ENCODE measurements at places on chromosomes 6 and 20.

DNA sequence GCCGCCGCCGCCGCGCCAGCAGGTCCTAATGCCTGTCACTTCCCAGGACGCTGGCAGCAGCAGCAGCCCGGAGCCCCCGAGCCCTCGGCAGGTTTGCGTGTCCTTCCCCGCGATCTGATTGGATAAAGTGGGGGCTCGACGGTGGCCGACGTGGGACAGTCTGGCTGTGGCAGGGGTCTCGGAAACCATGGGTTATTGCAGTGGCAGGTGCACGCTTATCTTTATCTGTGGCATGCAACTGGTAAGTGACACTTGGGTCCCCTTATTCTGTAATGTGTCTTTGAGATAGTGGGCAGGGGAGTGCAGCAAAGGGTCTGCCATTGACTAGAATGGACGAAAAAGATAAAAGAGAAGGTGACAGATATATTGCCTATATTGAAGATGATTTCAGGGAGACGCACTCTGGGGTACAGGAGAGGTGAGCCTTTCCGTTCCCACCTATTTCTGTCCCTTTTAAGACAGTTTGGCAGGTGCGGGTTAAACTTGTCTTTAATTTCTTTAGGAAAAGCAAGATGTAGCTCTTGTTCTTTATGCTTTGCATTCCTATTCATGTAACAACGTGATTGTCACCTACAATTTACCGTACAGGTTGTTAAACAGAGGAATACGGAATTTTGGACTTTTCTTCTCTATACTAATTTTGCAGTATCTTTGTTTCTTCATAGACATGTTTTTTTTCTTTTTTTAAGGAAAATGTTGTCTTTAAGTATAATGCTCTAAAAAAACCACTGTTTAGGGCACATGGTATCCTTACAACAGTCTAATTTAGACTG lies 535 bp downstream of the NKAIN2 start:
- DNase-seq: no peak

DNA sequence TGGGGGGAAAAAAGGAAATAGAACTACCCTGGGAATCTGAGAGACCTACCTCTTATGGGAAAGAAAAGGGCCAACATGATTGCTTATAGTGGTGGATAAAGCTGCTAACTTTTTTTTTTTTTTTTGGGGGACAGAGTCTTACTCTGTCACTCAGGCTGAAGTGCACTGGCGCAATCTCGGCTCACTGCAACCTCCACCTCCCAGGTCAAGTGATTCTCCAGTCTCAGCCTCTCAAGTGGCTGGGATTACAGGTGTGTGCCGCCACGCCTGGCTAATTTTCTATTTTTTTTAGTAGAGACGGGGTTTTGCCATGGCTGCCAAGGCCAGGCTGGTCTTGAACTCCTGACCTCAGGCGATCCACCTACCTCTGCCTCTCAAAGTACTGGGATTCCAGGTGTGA lies 39.5 kb upstream of the TBC1D22B start:
- DNase-seq: no peak

GRCh38 chr6:119166024-119166784 lies 87.7 kb upstream of the FAM184A start:
- no peak for DNase-seq

GRCh38 chr6:161772176-161772575 lies 498.3 kb upstream of the AGPAT4 start:
- DNase-seq: no peak

DNA sequence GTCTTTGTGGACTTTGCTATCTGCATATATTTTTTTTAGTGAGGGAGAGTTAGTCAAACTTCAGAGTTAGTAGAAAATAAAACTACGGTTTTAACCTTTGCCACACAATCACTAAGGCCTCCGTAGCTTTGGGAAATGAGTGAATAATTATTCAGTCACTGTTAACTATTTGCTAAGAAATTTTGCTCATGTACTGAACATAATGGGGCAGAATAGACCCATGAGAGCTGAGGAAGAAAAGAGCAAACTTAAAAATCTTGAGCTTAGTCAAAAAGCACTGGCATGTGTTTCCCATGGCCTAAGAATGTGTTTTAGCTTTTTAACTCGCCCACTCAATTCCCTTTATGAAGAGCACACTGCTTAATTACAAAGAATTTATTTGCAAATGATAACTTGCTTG lies 60.4 kb upstream of the SUPT3H start:
- no peak for DNase-seq

- no peak for DNase-seq
These were observed at the start of gene HLA-G for GRCh38 chr6:29827579-29828470. Gene HLA-G, plus strand, starts transcription at chr6:29827825. Its CDS starts 20 bp downstream, at chr6:29827845.

DNA sequence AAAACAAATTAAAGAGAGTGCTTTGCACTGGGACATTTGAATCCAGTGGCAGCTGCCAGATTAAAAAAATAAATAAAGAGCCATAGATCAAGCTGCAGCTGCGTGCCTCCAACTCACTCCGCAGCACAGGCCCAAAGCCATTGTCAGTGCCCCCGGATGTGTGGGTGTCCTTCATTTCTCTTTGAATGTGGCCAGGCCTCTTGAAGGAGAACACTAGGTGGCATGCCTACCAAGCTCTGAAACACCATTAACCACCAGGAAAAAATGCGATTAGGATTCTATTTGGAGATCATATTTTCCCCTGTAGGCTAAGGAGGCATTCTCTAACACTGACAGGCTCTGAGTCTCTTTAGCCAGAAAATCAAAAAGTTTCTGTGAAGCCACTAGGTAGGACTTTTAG lies 549.8 kb downstream of the PRKN start:
- DNase-seq: no peak

- no peak for DNase-seq
These were observed 73.9 kb downstream of the PLG start for GRCh38 chr6:160775792-160776580.

GRCh38 chr6:145736661-145737144 lies 1.4 kb upstream of the EPM2A start:
- DNase-seq: no peak

- no peak for DNase-seq
These were observed 13.3 kb downstream of the GRM4 start for GRCh38 chr6:34132486-34133185.

DNA sequence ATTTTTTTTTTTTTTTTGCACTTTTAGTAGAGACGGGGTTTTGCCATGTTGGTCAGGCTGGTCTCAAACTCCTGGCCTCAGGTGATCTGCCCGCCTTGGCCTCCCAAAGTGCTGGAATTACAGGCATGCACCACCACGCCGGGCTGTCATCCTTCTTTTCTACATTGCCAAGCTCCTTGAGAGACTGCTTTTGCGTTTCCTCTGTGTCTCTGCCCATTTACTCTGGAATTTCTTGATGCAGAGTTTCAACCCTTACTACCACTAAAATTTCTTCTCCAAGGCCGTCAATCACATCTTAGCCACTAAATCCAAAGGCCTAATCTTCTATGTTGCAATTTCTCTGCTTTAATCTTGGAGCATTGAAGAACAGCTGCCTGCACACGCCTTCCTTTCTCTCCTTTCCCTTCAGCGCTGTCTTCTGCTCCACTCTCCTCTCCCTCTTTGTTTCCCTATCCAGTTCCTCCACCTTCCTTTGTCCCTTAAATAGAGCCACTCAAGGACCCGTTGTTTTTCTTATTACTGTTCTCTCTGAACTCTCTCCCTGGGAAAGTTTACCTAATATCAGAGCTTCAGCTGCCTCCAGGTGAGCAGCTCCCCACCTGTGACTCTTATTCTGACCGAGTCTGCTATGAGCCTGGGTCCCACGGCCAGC lies 98.8 kb downstream of the SLC35B3 start:
- no peak for DNase-seq

DNA sequence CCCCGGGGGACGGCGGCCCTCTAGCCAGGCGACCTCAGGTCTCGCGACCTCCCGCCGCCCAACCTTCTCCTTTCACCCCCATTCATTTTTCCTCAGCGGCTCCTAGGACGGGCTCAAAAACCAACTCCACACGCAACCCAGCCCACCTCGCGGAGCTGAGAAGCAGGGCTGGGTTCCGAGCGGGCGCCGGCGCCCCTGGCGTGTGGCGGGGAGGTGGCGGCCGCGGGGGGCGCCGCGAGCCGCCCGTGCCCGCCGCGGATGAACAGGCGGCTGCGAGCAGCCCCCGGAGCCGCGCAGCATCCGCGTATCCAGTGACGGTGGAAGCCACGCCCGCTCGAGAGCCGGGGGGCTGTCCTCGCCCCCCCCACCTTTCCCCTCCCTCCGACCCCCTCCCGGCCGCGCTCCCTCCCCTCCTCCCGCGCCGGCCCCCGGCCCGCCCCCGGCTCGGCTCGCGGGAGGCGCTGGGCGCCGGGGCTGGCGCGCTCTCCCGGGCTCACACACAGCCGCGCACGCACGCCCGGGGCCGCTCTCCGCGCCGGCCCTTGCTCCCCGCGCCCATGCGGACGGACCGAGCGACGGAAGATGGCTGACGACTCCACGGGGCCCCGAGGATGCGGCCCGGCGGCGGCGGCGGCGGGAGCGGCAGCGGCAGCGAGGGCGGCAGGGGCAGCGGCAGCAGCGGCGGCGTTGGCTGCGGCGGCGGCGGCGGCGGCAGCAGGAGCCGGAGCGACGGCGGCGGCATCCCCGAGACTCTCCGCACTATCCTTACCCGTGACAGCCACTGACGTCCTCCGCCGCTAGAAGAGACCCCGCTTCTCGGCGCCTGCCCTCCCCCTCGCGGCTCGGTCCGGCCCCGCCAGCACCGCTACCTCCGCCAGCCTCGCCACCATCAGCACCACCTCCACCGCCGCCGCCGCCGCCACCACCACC lies at the start of gene SOBP:
TSS of gene SOBP (plus strand) at position 482 of the 930 bp plus-strand sequence. CDS start 500 bp downstream, outside the sequence.
- no peak for DNase-seq

DNA sequence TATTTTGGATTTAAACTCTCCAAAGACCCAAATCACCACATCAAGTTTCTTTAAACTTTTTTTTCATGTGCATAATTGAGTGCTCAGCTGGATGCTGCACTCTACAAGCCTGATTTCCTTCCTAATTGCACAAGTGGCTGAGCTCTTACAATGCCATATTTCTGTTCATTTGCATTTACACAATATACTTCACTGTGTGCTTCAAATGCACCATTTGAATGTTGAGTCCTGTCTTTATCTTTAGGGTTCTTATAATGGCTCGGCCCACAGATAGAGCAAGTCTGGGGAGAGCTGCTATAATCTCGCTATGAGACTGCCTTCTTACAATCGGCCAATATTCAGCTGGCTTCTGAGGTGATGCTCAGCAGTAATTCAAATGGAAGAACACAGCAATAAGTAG lies 200.6 kb upstream of the MAP3K7 start:
- no peak for DNase-seq
